ENCODE measurements at places on chromosomes 1 and 21.

GRCh38 chr1:4611563-4612341, 42.7 kb upstream of the AJAP1 start:
- no peak for DNase-seq

GRCh38 chr1:221366495-221367110, 375.3 kb downstream of the DUSP10 start:
- DNase-seq: no peak

DNA sequence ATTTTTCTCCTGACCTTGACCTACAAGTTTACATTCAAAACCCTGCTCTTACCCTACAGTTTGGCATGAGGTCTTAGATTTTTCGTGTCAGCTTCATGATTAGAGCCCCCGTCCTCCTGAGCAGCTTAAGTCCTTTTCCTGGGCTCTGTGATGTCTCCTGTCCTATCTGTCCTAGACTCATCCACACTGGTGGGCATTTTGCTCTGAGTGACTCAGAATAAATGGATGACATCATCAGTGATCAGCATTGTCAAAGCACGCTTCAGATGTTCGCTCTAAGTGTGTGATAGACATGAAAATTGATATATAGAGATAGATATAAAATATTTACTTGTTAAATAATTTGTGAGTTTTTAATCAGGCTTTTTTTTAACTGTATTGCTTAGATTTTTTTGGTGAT, 21.8 kb downstream of the RGS13 start:
- no peak for DNase-seq

GRCh38 chr21:26070822-26071425, 99.6 kb downstream of the APP start:
- DNase-seq: no peak

GRCh38 chr1:191831572-191831971, 326.7 kb upstream of the RGS18 start:
- DNase-seq: no peak

- no peak for DNase-seq
Measured at GRCh38 chr1:34784751-34785221, 3.8 kb downstream of the GJB3 start.

DNA sequence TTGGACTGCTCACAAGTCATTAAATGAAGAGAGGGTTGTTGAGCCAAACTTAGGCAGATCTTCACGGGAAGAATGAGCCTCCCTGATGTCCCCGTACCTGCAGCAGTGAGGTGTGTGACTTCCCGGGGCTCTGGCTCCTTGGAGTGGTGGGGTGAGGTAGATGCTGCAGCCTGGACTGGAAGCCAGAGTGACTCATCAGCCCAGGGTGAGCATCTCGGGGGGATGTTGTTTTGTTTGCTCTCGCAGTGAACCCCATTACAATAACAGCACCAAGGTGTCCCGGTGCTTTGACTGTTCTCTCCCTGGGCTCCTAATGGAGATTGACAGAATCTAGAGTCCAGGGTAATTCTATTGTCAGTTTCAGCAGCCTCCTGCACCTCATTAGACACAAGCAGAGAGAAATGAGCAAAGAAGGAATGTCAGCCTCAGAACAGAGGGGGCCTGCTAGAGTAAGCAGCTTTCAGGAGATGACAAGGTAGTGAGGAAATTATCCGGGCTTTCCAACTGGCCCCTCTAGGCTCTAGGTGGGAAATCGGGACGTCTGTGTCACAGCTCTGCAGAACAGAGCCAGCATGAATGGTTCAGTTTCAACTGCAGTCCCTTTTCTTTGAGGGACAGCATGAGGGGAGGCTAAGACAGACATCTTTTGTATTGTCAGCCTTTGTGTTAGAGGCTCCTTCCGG, 36.0 kb upstream of the LRRN2 start:
- no peak for DNase-seq

DNA sequence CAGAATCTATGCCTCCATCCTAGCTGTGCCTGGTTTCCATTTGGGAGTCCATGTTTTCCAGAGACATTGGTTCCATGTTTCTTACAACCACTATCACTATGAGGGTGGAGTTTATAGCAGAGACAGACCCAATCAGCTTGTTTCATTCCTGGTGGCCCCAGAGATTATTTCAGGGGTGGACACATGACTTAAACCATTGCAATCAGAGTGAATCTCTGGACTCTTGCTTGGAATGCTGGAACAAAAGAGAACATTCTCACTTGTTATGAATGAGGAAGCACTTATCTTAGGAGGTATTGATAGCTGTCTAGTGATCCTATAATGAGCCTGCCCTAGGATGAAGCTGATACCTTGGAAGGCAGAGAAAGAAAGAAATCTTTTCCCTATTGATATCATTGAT, 250.3 kb downstream of the ATG4C start:
- DNase-seq: no peak

GRCh38 chr1:6294080-6294889, 33.4 kb upstream of the GPR153 start:
- DNase-seq: peak; percentile 13

DNA sequence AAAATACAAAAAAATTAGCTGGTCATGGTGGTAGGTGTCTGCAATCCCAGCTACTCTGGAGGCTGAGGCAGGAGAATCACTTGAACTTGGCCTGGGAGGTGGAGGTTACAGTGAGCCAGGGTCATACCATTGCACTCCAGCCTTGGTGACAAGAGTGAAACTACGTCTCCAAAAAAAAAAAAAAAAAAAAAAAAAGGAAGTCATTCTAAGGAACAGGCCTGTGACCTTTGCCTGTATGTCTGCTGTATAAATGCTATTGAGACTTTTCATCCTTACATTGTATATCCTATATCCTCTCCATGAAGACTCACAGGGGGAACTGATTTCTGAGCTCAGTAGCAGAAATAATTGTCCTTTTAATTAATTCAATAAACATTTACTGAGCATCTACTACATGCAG, 7.5 kb upstream of the CTPS1 start:
- DNase-seq: no peak
